T-helper 22 cell (primary cell): ENCODE measurements at places on chromosomes 1 and 21.

GRCh38 chr1:165235155-165235776, 121.2 kb downstream of the LMX1A start:
- DNase-seq, result no peak

GRCh38 chr1:18641005-18641941, 10.6 kb downstream of the PAX7 start:
- no peak for DNase-seq

DNA sequence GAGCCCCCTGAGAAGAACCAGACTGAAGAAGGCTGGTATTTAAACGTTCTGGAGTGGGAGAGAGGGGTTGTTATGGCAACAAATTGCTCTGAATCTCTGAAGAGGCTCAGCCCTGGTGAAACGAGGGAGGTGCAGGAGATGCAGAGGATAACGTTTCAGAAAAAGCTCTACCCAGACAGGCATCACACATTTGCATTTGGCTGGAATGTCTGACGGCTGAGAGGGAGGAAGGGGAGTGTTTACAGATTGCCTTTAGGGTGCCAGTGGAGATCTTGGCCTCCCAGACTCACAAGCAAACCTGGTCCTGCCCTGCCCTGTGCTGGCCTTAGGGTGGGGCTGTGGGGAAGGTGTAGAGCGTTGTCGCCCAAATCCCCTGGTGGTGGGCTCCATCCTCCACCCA, 169.0 kb upstream of the AJAP1 start:
- DNase-seq, result no peak

DNA sequence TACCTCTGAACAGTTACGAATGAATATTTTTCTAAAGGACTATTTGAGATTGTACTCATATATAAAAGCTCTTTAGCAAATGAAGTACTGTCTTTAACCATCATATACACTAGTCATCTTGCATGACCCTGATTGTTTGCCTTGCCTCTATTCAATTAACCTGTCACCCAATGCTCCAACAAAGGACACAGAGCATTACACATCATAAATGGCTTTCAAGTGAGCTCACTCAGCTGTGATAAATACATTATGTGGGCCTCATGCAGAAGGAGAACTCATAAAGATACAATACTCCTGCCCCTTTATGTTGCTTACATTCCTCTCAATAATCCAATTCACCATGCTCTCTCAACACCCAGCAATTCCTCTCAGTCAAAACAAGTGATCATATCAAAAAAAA, 993.0 kb upstream of the PRMT6 start:
- no peak for DNase-seq

- DNase-seq, result no peak
Measured at GRCh38 chr1:35668506-35668905, 27.2 kb upstream of the PSMB2 start.

GRCh38 chr1:170586321-170587252, 54.6 kb downstream of the GORAB start:
- no peak for DNase-seq

DNA sequence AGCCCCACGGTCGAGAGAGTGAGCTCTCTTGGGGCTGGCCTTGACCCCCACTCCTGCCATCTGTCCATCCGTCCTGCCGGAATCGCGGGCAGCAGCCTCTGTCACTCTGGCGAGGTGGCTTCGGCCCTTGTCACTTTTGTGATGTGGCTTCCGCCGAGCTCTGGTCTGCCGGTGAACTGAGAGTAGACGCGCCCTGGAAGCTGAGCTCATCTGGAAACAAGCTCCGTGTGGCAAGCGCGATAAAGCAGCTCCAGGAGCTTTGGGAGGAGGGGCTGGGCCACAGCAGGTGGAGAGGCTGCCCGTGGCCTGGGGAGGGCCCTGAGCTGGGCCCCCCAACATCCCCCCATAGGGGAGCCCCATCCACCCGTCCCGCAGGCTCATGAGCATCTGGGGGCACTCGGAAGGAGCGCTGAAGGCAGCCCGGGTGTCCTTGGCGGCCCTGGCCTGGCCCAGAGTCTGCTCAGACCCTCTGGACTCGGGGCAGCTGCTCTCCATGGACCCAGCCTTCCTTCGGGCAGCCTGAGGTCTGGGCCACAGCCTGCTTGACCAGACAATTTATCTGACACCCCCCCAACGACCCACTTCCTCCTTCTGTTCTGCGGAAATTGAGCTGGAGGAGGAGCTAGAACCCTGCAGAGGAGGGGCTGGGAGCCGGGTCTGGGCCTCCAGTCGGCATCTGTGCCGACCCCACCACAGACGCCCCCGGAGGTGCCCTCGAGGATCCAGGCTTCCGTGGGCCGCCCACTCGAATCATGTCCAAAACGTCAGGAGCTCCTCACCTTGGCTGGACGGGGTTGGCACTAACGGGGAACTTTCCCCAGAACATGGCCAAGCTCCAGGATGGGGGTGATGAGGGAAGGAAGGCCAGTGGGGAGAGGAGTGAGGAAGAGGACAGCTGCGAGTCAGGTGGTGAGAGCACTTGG, 59.1 kb downstream of the SLC19A1 start:
- no peak for DNase-seq

- no peak for DNase-seq
Measured at GRCh38 chr21:33241846-33242245, 12.1 kb downstream of the IFNAR2 start.

DNA sequence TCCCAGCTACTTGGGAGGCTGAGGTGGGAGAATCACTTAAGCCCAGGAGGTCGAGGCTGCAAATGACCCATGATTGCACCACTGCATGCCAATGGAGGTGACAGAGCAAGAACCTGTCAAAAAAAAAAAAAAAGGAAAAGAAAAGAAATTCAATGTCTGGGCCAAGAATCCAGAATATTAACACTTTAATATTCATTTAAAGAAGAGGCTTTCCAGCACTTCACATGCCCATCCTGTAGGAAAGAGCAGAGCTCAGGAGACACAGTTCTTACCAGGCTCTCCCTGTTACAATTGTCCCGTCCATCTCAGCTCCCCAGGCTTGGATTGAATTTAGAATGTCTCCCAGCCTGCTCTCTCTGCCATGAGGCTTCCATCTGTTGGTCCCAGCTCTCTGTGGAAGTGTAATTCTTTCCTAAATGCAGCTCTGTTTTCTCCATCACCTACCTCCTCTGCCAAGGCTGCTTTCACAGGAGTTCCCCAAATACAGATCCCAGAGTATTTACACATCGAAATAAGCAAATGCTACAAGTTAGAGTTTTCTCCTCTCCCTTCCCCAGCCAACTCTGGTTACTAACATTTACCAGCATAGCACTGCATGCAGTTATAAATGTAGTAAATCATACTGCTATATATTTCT, 116.6 kb upstream of the CDC42BPA start:
- no peak for DNase-seq

DNA sequence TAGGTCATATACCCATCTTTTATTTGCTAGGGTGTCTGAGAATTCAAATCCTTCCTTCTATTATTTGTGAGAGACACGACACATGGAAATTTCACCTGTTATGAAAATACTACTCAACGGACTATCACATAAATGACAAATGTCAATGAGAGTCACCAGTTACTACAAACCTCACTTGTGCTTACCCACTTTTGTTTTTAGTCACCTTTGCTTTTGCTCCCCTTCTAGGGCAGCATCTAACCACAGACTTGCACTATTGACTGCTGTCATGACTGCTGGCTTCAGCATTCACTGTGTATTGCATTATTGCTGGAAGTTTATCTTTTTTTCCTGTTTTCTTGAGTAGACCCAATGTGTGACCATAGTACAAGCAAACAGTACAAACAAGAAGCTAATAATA, 1048.0 kb downstream of the PLA2G4A start:
- no peak for DNase-seq

DNA sequence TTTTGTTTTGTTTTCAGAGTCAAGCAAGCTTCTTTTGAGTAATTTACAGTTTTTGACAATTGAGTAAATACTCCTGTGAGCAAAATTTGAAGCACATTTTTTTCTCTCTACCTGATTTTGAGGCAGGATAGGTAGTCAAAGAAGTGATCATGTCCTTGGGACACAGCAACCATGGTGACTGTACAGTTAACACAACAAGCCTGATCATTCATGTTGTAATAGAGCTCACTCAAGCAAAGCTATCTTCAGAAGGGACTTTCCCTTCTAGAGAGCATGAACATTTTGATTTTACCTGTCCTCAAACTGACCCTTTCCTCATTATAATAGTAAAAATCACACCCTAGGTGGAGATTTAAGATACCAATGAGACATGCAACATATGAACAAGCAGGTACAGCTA, 126.5 kb upstream of the KCNK1 start:
- DNase-seq, result no peak

DNA sequence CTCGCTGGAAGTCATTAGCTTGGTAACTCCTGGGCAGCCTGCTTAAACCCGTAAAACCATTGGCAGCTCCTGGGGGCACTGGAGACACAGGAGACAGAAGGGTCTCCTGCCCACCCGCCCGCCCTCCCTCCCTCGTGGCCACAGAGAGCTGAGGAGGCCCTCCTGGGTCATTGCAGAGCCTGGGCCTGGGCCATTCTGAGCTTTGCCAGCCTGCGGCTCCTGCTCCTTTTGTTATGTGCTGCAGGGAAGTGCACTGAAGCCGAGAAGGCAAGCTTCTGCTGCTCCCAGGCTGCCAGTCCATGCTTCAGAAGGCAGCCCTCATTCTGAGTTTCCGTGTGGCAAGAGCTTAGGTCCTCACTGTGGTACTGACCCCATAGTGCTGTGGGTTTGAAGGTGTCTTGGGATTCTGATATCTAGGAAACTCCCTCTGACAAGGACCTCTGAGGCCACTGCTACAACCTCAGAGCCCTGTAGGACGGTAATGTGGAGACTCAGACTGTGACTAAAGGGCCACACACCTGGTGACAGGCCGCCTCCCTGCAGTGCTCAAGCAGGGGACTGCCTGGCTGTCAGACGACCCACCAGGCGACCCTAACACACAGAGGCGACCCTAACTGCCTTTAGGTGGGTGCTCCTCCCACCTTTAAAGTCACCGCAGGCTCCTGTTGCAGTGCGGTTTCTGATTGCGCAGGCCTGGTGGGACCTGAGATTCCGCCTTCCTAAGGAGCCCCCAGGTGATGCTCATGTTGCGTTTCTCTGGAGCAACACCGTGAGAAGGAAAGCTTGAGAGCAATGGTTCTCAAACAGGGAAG, 118.7 kb downstream of the IER5 start:
- DNase-seq, result no peak

DNA sequence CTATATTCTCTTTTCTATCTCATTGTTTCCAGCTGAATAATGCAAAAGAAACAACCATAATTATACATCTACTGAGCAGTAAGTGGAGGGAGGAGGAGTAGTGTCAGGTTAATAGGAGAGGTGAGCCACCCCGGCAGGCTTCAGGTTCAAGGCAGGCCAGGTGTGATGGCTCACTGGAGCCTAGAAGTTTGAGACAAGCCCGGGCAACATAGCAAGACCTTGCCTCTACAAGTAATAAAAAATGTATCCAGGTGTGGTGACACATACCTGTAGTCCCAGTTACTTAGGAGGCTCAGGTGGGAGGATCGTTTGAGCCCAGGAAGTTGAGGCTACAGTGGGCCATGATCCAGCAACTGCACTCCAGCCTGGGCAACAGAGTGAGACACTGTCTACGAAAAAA, 1.9 kb upstream of the DIP2A start:
- DNase-seq, result no peak

GRCh38 chr1:100250264-100250663, 630 bp upstream of the DBT start:
- DNase-seq, result no peak

DNA sequence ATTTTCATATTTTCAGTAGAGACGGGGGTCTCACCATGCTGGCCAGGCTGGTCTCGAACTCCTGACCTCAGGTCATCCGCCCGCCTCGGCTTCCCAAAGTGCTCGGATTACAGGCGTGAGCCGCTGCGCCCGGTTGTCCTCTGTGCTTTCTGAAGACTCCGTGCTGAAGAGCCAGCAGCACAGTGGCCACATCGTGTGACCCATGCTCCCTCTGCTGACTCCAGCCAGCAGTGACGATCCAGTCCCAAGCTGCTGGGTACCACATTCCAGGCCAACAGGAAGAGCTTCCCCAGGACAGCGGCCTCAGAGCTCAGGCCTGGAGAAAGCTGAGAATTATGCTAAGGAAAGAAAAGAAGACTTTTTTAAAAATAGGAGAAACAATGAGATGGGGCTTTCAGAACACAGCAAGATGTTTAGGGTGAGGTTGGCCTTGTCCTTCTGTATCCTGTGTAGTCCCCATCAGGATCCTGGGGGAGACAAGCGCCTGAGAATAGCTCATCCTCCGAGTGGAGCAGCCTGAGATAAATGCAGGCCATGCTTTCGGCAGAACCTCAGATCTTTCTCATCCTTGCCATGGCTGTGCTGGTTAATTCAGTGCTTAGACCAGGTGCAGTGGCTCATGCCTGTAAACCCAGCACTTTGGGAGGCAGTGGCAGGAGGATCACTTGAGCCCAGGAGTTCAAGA, 207.1 kb downstream of the SLC35F3 start:
- no peak for DNase-seq

DNA sequence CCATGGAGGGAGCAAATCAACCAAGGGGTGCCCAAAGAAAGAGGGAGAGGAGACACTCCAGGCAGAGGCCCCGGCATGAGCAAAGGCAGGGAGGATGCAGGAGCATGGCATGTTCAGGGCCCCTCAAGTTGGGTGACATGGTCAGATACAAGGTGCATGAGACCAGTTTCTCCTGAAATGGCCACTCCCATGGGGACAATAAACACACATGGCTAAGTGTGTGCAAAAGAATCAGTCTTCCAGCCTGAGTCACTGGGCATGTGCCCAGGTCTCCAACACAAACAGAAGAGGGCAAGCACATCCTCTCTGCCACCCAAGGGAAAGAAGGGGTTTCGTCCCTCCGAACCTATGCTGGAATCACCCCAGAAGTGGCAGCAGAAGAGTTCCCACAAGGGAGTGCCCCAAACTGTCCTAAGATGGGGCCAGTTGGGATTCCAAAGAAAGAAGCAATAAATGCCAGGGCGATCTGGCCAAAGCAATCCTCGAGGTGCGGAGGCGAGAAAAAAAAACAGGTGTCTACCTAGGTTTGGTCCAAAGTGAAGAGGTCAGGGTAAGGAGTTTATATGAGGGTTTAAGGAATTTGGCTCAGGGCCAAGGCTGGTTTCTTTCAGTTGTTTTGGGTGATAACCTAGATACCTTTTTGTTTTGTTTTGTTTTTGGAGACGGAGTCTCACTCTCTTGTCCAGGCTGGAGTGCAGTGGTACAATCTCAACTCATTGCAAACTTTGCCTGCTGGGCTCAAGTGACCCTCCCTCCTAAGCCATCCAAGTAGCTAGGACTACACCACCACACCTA, 13.2 kb downstream of the CASP9 start:
- no peak for DNase-seq

DNA sequence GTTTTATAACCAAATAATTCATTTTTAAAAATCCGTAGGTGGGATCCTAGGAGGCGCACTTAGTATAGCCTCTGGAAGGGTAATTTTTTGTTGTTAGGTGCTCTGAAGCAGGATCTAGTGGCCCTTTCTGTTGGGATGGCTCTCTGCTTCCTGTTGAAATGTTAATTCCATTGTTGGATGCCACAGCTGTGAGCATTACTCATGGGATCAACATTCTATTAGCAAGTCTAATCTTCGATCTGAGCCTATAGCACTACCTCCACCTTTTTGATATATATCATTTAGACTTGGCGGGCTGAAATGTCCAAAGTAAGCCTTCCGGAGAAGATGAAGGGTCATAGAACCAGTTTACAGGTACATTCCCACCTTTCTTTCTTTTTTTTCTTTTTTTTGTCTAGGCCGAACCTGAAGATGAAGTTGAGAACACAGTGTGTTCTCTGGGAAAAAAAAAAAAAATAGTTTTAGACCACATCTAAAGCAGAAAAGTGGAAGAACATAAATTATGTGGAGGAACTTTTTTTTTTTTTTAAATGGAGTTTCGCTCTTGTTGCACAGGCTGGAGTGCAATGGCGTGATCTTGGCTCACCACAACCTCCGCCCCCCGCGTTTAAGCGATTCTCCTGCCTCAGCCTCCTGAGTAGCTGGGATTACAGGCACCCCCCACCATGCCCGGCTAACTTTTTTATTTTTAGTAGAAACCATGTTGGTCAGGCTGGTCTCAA, 1.4 kb downstream of the CXADR start:
- no peak for DNase-seq
